A549 treated with DMSO at 1 μM for 4 hours (cell line): ENCODE measurements at places on chromosomes 13 and 19. TPM values are rescaled to one million over a fixed set of nuclear protein-coding genes. Genes with fewer than 3 reads are reported as not detected.

Gene GRIN2D
- total RNA-seq = 6.3 to 11.7 TPM (median 9.1 TPM) in 5 replicates

Gene IL4I1
- 0.58 to 1.2 TPM (median 0.76 TPM) in 5 replicates for total RNA-seq

Gene KLC3
- total RNA-seq = 0.50 to 0.83 TPM (median 0.54 TPM) in 5 replicates

Gene LILRB5
- total RNA-seq = 0.02 TPM in 1 of 5 replicates, not detected in the others

Gene LMTK3
- total RNA-seq = 2.4 to 4.8 TPM (median 3.8 TPM) in 5 replicates

Gene PLK5
- 0.03 TPM in 1 of 5 replicates, not detected in the others for total RNA-seq

Gene NLRP11
- total RNA-seq = 0.02 TPM in 1 of 5 replicates, not detected in the others

Gene SOX1
- total RNA-seq = not detected in 5 replicates

Gene RFPL4A
- total RNA-seq = 0.13 to 0.63 TPM (median 0.53 TPM) in 5 replicates

Gene ETV2
- total RNA-seq = 2.1 to 3.1 TPM (median 2.3 TPM) in 5 replicates

Gene FGF22
- total RNA-seq = 0.32 to 0.97 TPM (median 0.76 TPM) in 5 replicates

Gene SIGLEC14
- total RNA-seq = 0.06 to 0.07 TPM in 2 of 5 replicates, not detected in the others

Gene PRTN3
- 0.24 to 0.36 TPM (median 0.28 TPM) in 5 replicates for total RNA-seq

Gene MTIF3
- 20.0 to 24.6 TPM (median 21.3 TPM) in 5 replicates for total RNA-seq

Gene CGB3
- 0.14 to 0.47 TPM (median 0.38 TPM) in 4 of 5 replicates, not detected in the other for total RNA-seq

Gene SMAD9
- 0.04 to 0.20 TPM (median 0.07 TPM) in 5 replicates for total RNA-seq

Gene TMEM221
- total RNA-seq = 0.46 to 0.84 TPM (median 0.76 TPM) in 5 replicates

Gene CLDND2
- 5.1 to 9.3 TPM (median 7.5 TPM) in 5 replicates for total RNA-seq

Gene ZNF665
- total RNA-seq = not detected in 5 replicates

Gene ABCC4
- total RNA-seq = 17.4 to 22.1 TPM (median 21.0 TPM) in 5 replicates
